ENCODE measurements at places on chromosomes 1 and 21.

GRCh38 chr1:227420147-227420546, 101.9 kb upstream of the CDC42BPA start:
- DNase-seq, result no peak
- no peak overlapping the region for H3K27ac ChIP-seq
- no peak overlapping the region for H3K4me3 ChIP-seq
- H3K27me3 ChIP-seq, result no peaks in the 10 kb centered on the region
- no peaks in the 10 kb centered on the region for H3K36me3 ChIP-seq
- no peaks in the 10 kb centered on the region for H3K4me1 ChIP-seq

- H3K4me1 ChIP-seq, result peaks cover 3% of the 10 kb centered on the region
- H3K27ac ChIP-seq, result no peak overlapping the region
- peaks cover 2% of the 10 kb centered on the region for H3K27me3 ChIP-seq
- DNase-seq, result no peak
- H3K36me3 ChIP-seq, result no peaks in the 10 kb centered on the region
These were observed 4.7 kb downstream of the TIE1 start for GRCh38 chr1:43305461-43305860.

DNA sequence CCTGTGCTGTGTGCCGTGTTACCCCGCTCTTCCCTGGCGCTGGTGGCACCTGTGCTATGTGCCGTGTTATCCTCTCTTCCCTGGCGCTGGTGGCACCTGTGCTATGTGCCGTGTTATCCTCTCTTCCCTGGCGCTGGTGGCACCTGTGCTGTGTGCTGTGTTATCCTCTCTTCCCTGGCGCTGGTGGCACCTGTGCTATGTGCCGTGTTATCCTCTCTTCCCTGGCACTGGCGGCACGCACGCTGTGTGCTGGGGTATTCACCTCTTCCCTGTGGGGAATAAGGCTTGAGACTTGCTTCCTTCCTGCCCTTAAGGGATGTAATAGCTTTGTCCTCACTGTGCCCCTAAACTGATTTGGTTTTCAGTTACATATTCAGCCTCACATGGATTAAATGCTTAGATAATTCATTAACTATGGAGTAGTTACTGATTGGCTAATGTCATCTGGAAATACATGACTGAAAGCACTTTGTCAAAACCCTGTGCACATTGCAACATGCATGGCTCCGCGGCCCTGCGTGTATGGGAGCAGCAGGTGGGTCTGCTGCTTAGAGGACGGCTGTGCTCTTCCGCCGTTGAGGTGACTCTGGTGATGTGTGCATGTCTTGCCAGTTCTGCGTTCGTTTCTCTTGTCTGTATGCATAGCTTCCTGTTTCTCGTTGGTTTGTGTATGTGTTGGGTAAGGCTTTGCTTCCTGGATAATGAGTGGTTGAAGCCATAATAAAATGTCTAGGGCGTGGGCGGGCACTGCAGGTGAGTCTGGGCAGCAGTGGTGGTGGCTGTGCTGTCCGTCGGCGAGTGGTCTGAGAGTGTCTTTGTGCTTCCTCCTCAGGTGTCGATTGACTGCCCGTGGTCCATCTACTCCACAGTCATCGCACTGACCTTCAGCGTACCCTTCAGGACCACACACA, 17.9 kb upstream of the PWP2 start:
- no peak overlapping the region for H3K4me3 ChIP-seq
- no peak overlapping the region for H3K27ac ChIP-seq
- DNase-seq, result no peak
- H3K36me3 ChIP-seq, result peaks cover 47% of the 10 kb centered on the region
- no peaks in the 10 kb centered on the region for H3K27me3 ChIP-seq

DNA sequence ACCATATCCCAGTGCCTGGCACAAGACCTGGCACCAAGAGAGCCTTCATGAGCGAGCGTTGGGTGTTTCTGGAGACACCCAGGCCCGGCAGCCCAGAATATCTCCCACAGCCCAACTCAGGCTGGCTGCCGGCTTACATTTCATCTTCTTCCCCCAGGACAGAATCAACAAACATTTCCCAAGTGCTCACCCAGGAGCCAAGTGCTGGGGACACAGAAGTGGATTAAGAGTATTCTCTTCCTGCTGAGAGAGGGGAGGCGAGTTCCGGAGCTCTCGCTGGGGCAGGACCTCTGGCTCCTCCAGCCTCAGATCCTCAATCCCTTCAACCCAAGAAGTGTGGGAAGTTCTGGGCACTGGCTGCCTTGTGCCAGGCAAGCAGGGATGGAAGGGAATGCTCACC, 23.6 kb downstream of the IFFO2 start:
- DNase-seq, result no peak
- no peaks in the 10 kb centered on the region for H3K36me3 ChIP-seq
- no peak overlapping the region for H3K4me3 ChIP-seq
- no peak overlapping the region for H3K27ac ChIP-seq
- H3K4me1 ChIP-seq, result peaks cover 5% of the 10 kb centered on the region

DNA sequence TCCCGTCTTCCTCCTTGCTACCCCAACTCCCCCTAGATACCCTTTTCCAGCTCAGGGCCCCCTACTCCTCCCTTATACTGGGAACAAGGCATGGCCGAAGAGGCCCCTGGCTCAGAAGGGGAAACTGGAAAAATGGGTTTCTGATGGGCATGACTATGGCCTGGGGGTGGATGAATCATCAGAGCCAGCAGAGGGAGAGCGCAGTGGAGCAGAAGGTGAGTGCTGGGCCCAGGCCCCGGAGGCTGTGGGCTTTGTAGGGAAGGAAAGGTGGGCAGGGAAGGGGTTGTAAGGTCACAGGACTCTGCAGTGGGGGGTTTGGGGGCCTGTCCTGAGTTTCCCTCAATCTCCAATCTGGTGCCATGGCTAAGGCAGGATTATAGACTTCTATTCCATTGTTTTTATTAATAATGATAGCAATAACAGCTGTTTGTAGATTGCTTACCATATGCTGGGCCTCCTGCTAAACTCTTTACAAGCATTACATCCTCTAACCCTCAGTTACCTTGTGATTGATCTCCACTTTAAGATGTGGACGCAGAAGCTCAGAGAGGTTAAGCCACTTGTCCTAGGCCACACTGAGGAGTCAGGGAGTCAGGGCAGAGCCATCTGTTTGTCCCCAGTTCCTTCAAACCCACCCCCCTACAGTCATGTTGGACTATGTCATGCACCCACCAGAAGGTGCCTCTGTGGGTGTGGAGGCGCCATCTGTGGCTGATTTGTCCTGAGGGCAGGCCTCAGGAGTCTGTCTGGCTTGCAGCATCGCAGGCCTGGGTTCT, 36.2 kb upstream of the ZNF362 start:
- no peaks in the 10 kb centered on the region for H3K36me3 ChIP-seq
- no peak for DNase-seq
- no peak overlapping the region for H3K27ac ChIP-seq
- H3K4me1 ChIP-seq, result peaks cover 2% of the 10 kb centered on the region

DNA sequence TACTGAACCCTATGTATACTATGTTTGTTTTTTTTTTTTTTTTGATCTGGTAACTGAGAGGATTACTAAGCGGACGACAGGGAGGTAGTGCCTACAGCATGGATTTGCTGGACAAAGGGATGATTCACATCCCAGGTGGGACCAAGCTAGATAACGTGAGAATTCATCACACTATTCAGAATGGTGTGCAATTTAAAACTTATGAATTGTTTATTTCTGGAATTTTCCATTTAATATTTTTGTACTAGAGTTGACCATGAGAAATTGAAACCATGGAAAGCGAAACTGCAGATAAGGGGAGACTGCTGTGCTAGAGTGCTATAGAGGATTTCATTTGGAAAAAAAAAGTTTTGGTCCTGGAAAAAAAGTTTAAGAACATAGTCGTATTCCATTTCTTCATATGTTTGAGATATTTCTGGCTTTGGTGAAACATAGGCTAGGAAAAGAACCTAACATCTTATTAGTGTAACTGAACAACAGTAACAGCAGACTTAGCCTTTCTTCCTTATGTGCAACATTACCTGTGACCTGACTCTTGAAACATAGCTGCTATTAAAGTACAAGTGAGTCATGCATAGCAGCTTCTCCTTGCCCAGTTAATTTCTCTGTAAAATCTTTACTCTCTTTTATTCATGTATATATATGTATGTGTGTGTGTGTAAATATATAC, 202.5 kb downstream of the FGGY start:
- no peak overlapping the region for H3K4me3 ChIP-seq
- no peak overlapping the region for H3K27ac ChIP-seq
- no peaks in the 10 kb centered on the region for H3K4me1 ChIP-seq
- H3K27me3 ChIP-seq, result no peaks in the 10 kb centered on the region

GRCh38 chr1:18927654-18928272, 25.4 kb upstream of the ALDH4A1 start:
- no peaks in the 10 kb centered on the region for H3K27me3 ChIP-seq
- H3K27ac ChIP-seq, result no peak overlapping the region
- no peak for DNase-seq
- H3K36me3 ChIP-seq, result no peaks in the 10 kb centered on the region
- H3K4me1 ChIP-seq, result peaks cover 26% of the 10 kb centered on the region
- H3K4me3 ChIP-seq, result no peak overlapping the region

Data from neuronal stem cell (in vitro differentiated cells).